Nucleus accumbens (tissue), 56 donors: ENCODE measurements at places on chromosomes 3 and 15.

GRCh38 chr15:49573421-49573820, 47.2 kb downstream of the FAM227B start:
- DNase-seq = no peak

- DNase-seq = no peak
These were observed 35.2 kb downstream of the USP13 start for GRCh38 chr3:179687967-179688535.

- DNase-seq = no peak
These were observed 10.7 kb upstream of the OCA2 start for GRCh38 chr15:28109626-28110455.

- DNase-seq = no peak
These were observed 3.7 kb upstream of the SLC9C1 start for GRCh38 chr3:112297714-112298113.

- DNase-seq = no peak
These were observed 10.3 kb downstream of the RTP1 start for GRCh38 chr3:187207624-187208023.

DNA sequence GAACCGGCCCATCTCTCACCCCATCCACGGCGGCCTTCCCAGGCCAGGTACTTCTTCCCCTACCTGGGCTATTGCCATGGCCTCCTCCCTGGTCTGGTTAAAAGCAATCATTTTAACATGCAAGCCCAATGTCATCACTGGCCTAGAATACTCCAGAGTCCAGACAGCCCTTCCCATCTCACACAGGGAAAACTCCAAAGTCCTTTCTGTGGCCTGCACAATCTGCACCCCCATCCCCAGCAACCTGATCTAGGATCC, 45.8 kb upstream of the SLCO2A1 start:
- DNase-seq = no peak

DNA sequence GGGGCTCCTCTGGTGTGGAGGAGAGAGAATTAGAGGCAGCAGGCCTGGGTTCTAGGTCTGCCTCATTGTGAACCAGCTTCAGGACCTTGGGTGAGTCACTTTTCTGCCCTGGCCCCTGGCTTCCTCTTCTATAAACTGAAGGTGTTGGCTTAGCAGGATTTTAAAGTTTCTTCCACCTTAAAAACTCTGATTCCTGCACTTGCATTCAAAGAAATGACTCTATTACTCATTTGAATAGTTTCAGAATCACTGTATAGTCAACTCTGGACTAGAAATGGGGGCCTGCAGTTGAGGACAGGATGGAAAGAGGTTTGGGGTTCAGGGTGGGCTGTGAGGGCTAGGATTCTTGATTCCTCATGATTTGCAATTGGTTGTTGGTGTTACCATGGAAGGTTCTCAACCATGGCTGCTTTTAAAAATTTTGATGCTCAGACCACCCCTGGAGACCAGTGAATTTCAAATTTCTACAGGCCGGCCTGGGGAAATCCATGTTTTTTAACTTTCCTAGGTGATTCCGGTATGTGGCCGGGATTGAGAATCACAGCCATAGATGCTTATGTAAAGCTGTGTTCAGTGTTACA, 19.9 kb downstream of the SMAD3 start:
- DNase-seq = no peak

DNA sequence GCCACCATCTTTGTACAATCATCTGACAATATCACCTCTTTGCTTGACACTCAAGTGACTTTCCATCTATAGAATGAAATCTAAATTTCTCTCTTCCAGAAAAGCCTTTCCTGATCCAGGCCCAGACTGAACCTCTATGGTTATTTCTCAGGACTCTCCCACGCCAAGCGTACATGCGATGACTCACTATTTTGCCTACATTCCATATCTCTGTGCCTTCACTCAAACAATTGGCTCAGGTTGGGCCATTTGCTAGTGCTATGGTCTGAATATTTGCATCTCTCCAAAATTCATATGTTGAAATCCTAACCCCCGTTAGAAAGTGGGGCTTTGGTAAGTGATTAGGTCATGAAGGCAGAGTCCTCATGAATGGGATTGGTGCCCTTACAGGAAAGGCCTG, 43.9 kb downstream of the ST3GAL6 start:
- no peak for DNase-seq

DNA sequence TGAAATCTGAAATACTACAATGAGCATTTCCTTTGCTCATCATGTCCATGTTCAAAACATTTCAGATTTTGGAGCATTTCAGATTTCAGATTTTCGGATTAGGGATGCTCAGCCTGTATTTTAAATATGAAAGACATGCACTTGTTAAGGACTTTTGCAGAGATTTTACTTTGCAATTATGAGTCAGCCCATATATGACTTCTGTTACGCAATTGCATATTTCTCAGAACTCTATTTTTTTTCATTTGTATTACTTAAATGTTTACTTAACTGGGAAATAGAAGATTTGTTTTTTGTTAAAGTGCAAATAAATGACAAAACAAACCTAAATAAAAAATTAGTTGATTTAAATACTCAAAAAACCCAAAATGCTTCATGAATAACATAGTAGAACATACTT, 376.2 kb downstream of the ZBTB20 start:
- no peak for DNase-seq

DNA sequence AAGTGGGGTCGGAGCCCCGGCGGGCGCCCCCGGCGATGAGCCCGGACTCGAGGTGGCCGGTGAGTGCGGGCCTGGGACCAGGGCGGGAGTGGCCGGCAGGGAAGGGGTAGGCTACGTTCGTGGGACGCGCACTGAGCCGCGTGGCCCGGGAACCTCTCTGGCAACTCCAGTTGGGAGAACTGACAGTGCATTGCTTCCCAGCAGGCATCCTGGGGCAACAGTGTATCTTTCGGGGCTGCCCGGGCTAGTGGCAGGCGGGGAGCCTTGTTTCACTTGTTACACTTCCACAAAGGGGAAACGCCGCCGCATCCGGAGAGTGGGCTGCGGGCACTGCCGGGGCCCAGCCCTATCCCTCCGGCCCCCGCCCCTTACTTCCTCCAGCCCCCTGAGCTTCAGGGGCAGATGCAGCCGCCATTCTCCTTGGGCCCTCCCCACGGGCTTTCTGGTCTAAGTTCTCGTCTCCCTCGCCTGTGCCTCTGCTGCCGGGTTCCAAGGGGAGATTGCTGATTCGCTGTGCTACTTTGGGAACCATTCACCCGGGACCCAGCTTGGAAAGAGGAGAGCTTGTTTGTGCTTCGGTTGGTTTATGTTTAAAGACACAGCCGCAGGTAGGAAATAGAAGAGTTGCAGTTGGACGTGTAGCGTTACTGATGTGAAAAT, 675 bp downstream of the BRPF1 start:
- no peak for DNase-seq

DNA sequence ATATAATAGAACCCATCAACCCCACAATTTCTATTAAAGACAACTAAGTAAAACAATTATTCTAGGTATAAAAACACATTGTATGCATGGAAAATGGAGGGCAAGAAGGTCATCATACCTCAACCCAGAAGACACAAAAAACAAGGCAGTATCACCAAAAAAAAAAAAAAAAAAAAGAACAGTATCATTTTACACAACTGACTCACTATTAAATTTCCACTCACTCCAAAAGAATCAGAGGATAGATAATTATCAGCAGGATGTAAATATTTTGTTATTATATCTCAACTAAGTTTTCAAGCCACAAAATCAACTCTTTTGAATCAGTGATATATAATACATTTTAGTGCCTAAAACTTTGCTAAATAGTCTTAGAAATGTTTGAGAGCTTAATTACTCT, 55.0 kb downstream of the CLASP2 start:
- DNase-seq = no peak

GRCh38 chr3:20394243-20394642, 208.2 kb upstream of the SGO1 start:
- DNase-seq = no peak

DNA sequence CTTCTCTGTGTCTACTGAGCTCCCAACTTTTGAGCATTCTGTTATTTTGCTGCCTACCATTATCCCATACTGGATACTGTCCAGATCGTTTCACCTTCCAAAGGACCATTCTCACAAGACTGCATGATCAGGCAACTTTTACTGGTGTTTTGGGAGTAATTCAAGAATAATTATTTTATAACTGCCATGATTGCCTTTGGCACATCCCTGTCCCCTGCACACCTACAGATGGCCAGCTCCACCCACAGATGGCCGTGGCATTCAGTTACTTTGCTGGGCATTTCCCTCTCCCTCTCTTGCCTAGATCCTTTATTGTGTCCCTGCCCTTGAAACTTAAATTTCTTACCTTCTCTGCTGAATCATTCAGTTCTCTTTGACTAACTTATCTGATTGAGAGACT, 263.9 kb downstream of the DIPK2A start:
- no peak for DNase-seq

DNA sequence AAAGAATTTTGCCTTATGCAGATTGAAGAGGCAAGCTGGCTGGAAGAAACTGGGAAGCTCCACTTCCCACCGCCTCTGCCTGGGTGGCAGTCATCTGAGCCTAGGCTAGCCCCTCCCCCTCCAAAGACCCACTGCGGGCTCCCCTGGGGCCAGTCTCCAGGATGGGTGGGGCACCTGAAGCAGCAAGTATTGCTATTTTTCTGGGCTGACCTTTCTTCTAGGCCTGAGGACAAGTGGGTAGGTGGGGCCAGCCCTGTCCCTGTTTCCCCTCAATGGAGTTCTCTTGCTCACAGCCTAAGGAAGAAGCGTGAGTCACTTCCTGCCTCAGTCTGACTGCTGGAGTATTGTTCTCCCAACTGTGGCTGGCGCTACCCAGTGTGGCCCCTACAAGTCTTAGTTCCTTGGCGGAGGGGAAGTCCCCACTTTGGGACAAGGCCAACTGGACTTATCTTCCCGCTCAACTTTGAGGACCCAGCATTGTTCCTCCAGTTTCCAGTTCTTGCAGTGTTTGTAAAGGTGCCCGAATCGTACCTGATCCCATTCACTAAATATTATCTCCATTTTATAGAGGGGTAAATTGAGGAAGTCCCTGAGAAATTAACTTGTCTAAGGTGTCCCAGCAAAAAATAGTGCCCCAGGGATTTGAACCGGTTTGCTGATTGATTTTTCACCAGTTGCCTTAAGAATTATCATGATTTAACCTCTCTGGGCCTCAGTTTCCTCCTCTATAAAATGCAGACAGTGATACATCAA, 1.4 kb downstream of the FURIN start:
- DNase-seq = no peak

DNA sequence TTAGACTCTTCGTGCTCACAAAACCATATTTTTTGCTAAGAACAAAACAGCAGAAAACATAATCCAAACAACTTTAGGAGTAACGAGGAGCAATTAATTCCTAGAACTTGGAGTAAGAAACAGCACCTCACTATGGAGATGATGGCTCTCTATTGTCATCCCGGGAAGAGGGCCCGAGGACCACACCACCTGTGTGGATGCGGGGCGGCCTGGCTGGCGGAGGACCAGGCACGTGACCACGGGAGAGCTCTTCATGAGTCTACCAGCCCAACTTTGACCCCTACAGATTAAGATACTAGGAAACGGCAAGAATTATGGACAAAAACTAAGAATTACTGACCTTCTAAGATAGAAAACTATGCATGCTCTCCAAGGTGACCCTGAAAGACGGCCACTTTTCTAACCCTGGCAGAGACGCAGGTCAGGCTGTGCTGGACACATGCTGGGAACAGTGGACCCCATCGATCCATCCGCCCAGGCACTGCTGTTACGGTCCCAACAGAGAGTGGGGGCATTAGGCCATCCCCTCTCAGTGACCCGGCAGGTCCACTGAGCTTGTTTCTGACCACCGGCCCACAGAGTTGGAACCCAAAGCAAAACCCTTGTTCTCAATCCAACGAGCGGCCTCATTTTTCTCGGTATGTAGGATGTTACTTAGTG, 13.1 kb upstream of the OCA2 start:
- no peak for DNase-seq

DNA sequence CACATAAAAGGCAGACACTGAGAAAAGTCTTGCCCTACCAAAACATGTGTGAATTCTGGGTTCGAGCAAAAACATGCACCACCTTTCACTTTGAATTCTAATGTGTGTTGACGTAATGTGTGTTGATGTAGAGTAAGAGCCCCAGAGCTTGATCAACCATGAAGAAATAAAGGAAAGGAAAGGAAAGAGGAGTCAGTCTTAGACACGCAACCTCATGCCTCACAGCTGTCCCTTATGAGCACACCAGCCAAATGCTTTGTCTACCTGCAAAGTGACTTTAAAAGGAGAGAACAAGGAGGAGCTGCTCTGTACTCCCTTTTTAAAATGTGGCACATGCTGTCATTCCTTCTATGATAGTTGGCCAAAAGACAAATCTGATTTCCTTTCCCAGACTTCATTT, 80.8 kb downstream of the RFTN1 start:
- DNase-seq = no peak

DNA sequence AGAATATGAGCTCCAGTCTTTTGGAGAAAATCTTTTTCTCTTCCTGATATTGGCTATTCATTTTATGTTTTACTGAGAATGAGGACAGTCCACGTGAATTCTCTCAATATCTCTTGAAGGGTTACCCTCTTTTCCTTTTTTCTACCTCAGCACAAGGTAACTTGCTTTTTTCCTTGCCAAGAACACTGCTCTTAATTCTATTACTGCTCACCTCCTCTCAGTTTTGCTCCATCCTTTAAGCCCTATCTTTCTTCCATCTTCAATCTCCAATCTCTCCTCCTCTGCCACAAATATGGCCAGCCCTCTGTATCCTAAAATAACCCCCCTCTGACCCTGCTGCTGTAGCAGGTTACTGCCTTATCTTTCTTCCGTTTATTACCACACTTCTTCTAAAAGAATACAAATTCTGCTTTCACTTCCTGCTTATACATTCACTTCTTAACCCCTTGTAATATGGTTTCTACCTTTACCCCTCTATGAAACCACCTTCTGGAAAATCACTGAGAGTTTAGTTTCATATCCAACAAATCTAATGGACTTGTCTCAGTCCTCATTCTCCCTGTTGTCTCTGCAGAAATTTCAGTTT, 89.0 kb downstream of the NFKBIZ start:
- DNase-seq = no peak
